ENCODE measurements at places on chromosomes 12 and 14. TPM values are rescaled to one million over a fixed set of nuclear protein-coding genes. Genes with fewer than 3 reads are reported as not detected.

GRCh38 chr12:53107122-53107521 lies 3.8 kb downstream of the SOAT2 start:
- no peak for DNase-seq

DNA sequence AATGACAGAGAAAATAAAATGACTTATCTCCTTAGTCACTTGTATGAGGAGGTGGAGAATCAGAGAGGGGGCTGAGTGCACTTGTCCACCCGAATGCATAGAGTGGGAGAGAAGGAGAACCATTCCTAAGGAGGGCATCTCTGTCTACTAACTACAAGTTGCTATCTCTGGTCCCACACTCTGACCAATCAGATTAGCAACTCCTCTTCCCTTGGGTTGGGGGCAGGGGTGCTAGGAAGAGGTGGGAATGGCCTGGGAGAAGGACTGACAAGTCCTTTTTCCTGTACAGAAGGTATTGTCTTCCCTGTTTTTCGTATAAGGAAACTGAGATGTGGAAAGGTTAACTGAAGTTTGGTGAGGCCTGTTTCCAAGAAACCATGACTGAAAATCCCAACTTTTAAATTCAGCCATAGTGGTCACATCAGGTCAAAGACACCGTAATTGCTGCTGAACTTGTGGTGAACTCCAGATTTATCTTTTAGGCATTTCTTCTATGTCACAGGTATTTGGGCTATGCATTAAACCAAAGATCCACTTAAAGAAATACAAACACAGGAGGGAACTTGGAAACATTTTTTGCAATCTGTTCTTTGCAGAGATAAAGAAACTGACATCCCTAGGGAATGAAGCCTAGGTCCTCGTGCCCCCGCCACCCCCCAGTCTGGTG lies 207.8 kb downstream of the CRADD start:
- no peak for DNase-seq

DNA sequence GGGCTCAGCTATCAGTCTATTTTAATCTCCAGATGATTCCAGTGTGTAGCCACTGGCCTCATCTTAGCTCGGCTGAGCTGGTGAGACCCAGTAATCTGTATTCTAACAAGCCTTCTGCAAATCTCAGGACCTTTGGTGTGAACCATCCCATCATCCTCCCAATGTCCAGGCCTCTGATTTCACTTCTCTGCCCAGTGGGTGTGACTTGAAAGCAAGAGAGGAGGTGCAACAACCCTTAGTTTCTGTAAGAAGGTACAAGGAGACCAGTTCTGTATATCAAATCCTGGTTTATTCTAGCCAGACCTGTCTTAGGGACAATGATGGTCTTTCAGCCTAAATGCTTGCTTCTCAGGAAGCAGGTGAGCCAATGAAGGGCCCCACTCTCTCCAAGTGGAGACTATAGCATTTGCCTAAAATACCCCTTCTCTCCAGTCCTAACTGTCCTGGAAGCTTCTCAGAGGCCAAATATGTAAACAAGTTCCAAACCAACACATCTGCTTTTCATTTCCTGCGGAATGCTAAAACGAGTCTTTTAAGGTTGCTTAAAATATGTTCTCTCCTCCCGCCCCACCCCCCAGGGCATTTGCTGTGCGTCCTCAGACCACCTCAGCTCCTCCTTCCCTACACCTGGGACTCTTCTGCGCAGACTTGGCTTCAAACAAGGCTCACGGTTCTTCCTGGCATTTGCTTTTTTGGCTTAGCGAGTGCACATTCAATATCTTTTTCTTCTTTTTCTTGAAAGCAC lies 78.4 kb upstream of the FUT8 start:
- DNase-seq = peak; percentile 48

GRCh38 chr14:59481871-59482540 lies 2.2 kb downstream of the L3HYPDH start:
- DNase-seq = no peak

- peak; percentile 20 for DNase-seq
Measured at GRCh38 chr14:21023817-21024584, 860 bp downstream of the NDRG2 start.

The CCDC196 gene
- not detected for total RNA-seq

Data from psoas muscle (tissue), 8 donors.